Esophagus squamous epithelium (tissue), 5 donors: ENCODE measurements at places on chromosomes 2 and 18.

GRCh38 chr2:54419855-54420523 lies 36.1 kb upstream of the SPTBN1 start:
- DNase-seq: no peak

- no peak for DNase-seq
These were observed 6.6 kb upstream of the PROM2 start for GRCh38 chr2:95267458-95268210.

GRCh38 chr2:96838345-96839292 lies 5.2 kb downstream of the ANKRD23 start:
- no peak for DNase-seq

- DNase-seq: no peak
These were observed 56.2 kb upstream of the LRRTM4 start for GRCh38 chr2:77578354-77578753.

- DNase-seq: no peak
These were observed 368.7 kb downstream of the CDH19 start for GRCh38 chr18:66235206-66235605.

- DNase-seq: no peak
These were observed 26.7 kb downstream of the PDCL3 start for GRCh38 chr2:100589527-100589926.

DNA sequence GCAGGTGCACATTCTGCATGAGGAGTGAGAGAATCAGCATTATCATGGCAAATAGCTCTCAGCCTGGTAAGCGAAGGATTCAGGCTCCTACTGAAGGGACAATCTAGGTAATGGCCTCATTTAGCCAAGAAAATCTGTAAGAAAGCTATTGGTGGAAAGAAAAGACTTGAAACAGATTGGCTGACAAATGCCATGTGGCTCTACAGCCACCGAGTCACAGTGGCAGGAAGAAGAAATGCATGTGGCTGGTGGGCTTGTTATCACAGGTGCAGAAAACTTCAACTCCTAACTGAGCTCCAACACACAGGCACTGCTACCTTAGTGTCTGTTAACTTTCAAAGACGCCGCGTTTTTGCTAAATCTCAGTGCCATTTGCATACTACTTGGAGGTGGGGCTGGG lies 60.6 kb upstream of the REV1 start:
- DNase-seq: no peak

GRCh38 chr2:3807853-3808252 lies 104.5 kb downstream of the DCDC2C start:
- DNase-seq: no peak

- no peak for DNase-seq
These were observed 9.9 kb downstream of the CCT7 start for GRCh38 chr2:73243884-73244570.

GRCh38 chr2:18704276-18704675 lies 114.9 kb upstream of the NT5C1B start:
- no peak for DNase-seq

DNA sequence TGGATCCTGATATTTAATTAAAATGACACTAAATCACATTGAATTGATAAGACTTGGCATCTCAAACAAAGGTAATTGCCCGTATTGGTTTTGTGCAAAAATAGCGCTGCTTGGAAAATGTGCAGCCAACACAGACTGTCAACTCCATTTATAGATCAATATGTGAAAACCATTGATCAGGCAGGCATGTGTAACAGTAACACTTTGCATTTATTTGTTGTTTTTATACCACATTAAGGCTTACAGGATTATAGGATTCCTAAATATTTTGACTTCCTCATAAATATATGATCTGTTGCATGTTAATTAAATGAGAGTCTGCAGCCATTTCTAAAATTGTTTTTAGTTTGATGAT lies 30.2 kb downstream of the ARHGAP15 start:
- no peak for DNase-seq

DNA sequence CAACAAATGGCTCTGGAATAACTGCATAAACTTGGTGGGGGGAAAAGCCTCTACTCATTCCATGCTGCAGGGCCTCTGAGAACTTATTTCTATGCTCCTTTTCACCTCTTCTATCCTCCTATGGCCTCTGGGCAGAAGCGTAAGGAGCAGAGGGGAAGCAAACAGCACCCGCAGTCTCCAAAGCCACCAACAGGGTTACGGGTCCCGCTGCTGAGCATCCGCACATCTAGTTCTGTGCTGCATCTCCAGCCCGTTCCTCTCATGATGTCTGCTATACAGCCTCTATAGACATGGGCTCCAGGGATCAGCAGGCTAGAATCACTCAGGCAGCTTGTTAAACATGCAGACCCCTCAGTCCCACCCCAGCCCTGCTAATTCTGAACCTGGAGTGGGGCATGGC lies 25.9 kb downstream of the PSTPIP2 start:
- DNase-seq: no peak

DNA sequence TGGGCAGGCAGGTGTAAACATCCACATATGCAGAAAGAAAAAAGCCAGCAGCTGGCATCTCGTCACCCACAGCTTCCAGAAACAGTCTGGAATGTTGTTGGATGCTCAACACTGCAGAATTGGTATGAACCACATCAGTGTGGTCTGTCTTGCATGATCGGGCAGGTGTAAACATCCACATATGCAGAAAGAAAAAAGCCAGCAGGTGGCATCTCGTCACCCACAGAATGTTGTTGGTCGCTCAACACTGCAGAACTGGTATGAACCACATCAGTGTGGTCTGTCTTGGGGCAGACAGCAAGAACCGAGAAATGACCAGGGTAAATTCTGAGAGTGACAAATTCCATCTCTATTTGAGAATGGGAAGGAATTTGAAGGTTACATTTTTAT lies 39.6 kb downstream of the DOCK10 start:
- DNase-seq: no peak

DNA sequence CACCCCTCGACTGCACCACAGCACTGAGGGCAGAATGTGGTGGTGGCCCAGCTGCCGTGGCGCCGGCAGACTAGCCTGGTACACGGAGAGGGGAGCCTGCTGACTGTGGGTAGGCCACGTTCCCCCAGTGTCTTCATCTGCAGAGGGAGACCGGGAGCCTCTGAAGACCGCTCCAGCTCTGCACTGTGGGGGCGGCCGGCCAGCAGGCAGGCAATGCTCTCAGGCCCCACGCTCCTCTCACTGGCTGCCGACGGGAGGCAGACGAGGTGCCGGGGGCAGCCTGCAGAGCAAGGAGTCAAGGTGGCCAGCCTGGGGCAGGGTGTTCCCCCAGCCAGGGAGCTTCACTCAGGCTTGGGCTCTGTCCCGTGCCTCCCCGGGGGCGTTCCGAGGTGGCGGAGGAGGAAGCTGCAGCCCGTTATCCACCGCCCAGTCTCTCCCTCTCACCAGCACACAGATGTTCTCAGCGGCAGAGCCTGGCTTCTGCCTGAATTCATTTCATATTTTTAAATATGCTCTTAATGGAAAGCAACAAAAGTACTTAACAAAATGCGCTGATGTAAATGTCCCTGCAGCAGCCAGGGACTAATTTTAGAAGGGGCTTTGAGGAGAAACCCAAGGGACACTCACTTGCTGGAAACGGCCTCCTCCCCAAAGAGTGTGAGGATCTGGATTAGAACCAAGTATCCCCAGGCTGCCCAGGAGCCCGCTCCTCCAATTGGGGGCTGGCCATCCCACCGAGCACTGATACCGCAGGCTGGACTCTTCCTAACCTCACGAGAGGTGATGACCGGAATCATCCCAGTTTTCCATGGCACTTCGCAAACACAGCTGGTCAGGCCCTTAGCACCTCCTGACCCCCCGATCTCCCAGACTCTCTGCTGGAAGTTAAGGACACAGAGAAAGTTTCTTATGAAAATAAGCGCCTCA lies 87.8 kb downstream of the HDAC4 start:
- DNase-seq: no peak

DNA sequence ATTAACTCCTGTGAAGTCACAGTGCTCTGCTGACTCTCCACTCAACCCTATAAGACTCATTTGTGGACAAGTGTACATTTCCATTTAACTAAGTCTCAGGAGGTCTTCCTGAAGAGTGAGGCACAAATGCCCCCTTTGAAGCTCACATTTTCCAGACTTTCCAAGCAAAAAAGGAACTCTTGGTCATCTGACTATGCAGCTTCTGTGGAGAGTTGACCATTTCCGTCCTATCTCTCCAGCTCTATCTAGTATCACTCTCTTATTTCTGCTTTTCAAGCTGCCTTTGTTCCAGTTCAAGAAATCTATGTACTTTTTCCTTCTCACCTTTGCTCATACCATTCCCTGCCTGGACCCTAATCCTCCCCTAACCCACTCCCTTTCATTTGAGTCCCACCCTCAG lies 77.0 kb downstream of the ANTXR1 start:
- DNase-seq: no peak

GRCh38 chr2:102111823-102112222 lies 30.7 kb upstream of the IL1R1 start:
- DNase-seq: no peak

DNA sequence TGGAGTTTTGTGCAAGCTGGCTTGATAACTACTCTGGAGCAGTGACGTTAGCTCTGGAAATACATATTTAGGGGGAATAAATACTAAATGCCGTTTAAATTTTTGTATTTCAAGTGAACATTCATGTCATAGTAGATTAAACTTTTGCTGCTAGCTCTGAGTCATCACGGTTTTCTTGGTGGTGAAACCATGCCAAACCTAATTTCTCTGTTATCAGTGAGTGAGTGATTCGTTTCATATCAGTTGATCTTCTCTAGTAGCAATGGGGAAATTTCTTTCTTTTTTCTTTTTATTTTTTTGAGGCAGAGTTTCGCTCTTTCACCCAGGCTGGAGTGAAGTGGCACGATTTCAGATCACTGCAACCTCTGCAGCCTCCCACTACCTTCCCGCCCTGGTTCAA lies 211.1 kb downstream of the PTPRM start:
- DNase-seq: no peak

GRCh38 chr2:119476301-119477112 lies 44.9 kb downstream of the TMEM37 start:
- DNase-seq: no peak

DNA sequence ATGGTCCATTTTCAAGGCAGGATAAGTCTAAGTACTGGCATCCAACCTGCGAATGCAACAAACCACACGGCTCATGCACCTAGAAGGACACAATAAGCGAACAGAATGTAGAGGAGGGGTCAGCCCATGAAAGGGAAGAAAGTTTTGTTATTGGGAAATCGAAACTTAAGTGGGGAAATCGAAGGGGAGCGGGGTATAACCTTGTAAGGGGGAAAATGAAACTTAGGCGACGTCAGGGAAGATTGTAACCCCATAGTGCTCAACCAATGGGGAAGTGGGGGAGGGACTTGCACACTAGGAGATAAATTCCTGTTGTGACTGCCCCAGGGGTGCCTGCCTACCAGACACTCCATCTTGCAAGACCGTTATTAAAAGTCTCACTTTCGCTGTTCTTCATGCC lies 15.6 kb upstream of the OTOF start:
- no peak for DNase-seq

DNA sequence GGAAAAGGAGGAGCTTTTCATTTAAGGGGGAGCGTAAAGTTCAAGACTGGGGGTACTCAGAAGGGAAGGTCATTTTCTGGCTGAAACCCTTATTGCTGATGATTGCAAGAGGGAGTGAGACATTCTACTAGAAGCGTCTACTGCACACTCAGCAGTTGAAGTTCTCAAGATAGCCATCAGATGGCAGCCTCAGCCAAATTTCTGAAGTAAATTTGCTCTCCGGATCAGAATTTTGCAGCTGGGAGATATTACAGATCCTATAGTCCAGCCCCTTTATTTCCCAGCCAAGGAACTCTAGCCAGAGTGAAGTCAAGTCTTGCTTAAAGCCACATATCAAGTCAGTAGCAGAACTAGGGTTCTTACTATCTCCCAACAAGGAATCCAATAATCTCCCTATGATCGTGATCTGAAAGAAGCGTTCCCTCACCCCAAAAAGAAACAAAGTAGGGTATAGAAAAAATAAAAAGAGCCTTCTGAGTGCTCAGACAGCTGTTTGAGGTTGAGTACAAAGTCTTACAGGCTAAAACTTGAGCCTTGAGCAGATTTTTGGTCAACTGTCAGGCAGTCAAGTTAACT lies 24.0 kb downstream of the RAX start:
- no peak for DNase-seq

GRCh38 chr2:57622009-57622408 lies 424.6 kb upstream of the VRK2 start:
- DNase-seq: no peak

DNA sequence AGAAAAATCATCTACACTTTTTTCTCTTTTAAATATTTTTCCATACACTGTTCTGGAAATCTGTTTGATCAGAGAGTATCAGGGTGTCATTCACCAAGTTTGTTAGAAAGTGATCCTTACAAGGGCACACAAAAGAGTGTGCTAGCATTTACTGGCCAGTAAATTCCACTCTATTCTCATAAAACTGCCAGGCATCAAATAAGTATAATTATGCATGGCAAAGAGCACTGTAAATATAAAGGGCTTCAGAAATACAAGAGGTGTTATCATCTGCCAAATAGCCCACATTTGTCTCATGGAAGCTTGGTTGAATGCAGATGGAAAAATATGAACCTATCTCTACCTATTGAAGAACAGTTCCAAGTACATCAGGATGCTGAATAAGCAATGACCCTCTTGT lies 847.3 kb upstream of the ACVR2A start:
- DNase-seq: no peak

- no peak for DNase-seq
These were observed 735 bp downstream of the NRP2 start for GRCh38 chr2:205682971-205683501.

DNA sequence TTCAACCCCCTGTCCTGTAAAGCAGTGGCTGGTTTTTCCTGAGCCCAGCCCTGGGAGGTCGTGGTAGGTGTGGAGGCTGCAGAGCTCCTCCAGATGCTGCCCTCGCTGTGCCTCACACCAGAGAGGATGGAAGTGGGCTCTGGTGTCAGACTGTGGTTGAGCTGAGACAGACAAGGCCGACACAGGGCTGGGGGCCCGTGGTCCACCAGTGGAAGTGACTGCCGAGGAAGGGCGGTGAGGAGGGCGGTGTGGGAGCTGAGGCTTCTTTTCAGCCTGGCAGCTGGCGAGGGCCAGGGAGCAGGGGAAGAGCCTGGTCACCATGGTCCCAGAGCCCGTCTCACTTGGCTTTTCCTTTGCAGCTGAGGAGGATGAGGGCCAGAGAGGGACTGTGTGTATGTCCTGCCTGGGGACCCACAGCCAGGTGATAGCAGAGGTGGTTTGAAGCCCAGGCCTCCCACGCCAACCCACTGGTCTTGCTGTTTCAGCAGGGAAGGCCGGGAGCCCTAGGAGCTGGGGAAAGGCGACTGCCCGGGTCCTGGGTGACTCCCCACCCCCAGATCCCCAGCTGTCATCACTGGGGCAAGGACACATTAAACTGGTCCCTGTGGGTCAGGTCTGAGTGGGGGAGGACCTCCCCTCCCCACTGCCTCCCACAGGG lies 8.5 kb downstream of the SFTPB start:
- no peak for DNase-seq

- DNase-seq: no peak
These were observed 99.9 kb downstream of the TRIB2 start for GRCh38 chr2:12816379-12817306.

- no peak for DNase-seq
These were observed 198.0 kb downstream of the NBAS start for GRCh38 chr2:15363142-15363541.

- no peak for DNase-seq
These were observed 47.2 kb downstream of the ZAP70 start for GRCh38 chr2:97760480-97761049.
